T follicular helper cell (primary cell): ENCODE measurements at places on chromosomes 6 and 20.

DNA sequence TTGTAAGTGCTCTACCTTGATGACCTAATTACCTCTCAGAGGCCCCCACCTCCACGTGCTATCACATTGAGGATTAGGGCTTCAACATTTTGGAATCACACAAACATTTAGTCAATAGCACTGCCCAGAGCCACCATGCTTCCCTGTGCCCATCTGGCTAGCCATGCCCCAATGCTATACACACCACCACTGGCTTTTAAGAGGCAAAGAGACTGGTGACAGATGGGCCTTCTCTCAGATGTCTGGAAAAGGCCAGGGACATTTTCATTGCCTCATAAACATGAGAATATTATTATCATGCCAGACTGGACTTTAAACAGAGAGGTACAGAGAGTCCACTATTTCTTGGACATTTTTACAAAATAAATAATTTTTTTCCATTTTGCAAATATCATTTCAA lies 29.8 kb downstream of the TRMT6 start:
- DNase-seq = no peak

- DNase-seq = no peak
Observed at GRCh38 chr6:18422136-18422535, 35.0 kb downstream of the RNF144B start.

DNA sequence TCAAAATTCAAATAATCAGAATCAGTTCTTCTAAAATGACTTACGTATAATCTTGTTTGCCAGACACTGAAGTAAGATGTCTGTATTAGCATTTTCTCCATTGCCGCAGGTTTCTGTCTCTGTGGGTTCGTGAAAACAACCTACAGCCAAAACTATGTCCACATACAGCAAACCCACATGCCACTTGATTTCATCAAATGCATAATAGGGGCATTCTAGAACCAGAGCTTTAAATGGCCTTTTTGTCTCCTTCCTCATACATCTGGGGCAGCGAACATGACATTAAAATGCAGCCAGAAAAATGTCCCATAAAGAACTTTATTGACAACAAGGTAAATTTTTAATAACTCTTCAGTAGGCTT lies 90.2 kb upstream of the QKI start:
- no peak for DNase-seq

DNA sequence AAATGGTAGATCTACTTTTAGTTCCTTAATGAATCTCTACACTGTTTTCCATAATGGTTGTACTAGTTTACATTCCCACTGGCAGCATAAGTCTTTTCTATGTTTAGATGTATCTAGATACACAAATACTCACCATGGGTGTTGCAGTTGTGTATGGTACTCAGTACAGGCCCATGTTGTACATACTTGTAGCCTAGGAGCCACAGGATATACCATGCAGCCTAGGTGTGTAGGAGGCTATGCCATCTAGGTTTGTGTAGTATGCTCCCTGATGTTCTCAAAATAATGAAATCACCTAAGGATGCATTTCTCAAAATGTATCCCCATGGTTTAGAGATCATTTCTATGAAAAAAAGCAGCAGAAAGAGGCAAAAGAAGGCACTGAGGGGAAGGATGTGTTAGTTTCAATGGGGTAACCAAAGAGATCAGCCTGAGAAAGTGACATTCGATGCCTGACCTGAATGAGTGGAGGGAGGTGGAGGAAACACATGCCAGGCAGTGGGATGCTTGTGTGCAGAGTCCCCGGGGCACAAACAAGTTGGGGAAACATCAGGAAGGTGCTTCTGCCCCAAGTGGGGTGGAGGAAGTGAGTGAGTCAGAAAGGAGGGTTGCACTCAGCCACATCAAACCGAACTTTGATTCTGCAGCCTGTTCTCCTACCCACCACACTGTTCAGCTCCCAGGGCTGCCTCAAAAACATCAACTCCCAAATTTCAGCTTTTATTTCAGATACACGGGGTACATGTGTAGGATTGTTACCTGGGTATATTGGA lies 191.2 kb downstream of the ZNF217 start:
- no peak for DNase-seq

DNA sequence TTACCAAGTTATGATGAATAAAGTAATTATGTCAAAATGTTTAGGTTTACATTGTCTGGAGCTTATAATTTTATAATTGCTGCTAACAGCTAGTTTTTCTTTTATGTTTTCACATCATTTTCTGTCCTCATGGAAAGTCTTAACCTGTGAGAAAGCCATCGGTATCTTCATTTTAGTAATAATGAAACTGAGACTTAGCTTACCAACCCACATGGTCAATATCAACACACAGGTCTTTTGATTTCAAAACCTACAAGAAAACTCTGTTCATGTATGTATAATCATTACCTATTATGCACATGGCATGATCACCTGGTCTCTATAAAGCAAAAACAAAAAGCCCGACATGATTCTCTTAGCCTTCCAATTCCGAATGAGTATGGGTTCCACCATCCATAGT lies 61.9 kb downstream of the KCNQ5 start:
- DNase-seq = no peak

DNA sequence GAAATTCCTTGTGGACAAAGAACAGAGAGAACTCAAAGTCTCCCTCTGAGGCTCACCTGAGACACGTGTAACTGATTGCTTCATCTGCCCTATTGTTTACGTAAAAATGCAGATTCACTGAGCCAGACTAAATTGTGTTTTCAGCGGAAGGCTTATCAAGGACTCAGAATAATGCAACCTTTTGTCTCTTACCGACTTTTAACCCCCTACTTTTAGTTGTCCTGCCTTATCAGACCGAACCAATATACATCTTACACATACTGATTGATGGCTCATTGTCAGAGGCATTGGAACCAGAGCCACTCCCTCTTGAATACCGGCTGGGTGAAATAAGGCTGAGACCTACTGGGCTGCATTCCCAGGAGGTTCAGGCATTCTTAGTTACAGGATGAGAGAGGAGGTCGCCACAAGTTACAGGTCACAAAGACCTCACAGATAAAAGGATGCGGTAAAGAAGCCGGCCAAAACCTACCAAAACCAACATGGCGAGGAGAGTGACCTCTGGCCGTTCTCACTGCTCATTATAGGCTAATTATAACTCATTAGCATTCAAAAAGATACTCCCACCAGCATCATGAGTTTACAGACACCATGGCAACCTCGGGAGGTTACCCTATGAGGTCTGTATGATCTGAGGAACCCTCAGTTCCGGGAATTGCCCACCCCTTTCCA lies 95.5 kb upstream of the ZNF184 start:
- DNase-seq = no peak

DNA sequence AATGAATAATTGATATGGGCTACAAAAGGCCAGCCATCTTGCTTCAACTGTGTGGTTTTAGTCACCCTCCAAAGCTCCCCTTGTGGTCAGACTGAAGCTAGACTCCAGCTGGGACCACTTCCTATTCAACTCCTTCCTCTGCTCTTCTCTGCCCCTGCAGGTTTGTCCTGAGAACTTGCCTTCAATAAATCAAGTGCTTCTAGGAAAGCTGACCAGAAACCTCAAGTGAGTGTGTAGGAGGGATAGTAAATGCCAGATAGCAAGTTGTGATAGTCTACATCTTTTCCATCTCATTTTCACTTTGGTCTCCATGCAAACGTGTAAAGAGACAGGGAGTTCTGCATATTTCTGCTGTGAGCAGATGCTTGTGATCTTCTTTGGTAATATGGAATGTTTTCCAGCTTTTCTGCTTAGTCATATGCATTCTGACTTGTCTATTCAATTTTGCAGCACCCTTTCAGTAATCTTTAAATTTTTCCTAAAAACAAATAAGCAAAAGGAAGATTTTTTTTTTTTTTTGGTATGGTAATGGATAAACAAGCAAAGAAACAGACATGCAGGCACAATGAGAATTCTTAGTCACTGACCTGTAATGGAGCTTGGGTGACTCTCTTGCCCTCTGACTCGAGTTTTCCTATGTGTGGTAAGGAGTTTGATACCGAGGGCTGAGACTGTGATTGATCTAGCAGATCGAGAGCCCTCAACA lies 201.3 kb upstream of the BTBD3 start:
- DNase-seq = no peak

- no peak for DNase-seq
Observed at GRCh38 chr6:130189531-130190397, 33.0 kb downstream of the SAMD3 start.

GRCh38 chr6:168597471-168597875 lies 156.5 kb downstream of the SMOC2 start:
- no peak for DNase-seq

DNA sequence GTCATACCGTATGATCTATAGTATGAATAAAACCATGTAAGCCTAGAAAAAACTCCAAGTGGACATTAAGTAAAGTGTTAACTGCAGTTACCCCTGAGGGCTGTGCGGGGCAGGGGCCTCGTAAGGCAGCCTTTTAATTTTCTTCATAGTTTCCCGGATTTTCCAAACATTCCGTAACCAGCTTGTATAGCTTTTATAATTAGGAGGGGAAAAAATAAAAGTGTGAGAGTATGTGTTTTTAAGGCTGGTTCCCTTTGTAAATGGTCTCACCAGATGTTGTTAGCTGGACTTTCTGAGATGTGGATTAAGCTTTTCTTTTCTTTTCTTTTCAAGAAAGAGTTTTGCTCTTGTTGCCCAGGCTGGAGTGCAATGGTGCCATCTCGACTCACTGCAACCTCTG lies 7.0 kb downstream of the KIAA1755 start:
- DNase-seq = no peak
